ENCODE measurements at places on chromosomes 7 and 10.

DNA sequence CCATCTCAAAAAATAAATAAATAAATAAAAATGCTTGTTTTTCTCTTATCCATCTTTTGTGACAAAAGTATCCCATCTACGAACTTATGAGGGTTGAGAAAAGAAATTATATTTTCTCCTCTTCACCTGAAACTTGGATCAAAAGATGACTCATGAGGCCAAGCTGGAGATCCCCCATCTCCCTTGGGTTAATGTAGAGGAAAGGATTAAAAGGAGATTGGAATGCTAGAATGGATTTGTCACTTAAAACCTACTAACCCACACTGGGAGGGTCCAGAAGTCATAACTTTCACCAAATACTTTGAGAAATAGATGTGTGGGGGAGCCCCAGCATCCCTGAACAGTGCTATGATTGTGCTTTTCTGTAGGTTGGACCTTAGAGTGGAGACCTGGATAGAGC lies 46.3 kb upstream of the PIK3CG start:
- ATAC-seq = no peak

- ATAC-seq = no peak
Measured at GRCh38 chr10:27569946-27570345, 65.8 kb downstream of the RAB18 start.

DNA sequence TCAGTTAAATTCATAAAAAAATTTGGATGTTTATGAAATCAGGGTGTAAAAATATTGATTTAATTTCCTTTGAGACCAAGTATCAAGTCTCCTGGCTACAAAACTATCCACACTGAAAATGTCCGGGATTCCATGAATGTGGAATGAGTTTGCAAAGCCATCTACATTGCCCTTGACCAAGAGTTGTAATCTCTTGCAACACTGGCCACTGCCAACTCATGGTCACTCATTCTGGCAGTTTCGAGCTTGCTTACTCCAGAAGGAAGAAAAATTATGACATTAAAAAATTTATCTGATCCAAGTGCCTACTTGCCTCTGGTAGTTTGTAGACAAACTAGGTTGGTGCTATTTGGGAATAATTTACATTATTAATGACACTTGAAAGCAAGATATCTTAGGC lies 84.2 kb downstream of the NPY start:
- no peak for ATAC-seq

DNA sequence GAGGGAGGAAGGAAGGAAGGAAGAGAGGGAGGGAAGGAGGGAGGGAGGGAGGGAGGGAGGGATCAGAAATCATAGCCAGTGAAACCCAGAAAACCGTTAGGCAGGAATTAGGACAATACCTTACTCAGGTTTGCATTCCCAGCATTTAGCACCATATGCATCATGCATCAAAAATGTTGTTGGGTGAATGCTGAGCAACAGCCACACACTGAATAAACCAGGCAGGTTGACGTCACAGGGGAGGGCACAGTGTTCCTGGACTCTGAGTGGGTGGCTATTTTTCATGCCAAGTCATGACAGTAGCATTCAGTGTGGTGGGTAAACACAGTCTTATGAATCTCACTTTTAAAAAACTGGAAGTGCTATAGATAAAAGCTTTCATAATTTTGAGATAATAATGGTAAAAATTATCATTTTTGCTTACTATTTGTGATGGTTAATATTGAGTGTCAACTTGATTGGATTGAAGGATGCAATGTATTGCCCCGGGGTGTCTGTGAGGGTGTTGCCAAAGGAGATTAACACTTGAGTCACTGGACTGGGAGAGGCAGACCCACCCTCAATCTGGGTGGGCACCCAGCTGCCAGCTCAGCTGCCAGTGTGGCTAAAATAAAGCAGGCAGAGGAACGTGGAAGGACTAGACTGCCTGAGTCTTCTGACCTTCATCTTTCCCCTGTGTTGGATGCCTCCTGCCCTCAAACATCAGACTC lies 199.1 kb upstream of the PRKCQ start:
- ATAC-seq = peak; percentile 94

DNA sequence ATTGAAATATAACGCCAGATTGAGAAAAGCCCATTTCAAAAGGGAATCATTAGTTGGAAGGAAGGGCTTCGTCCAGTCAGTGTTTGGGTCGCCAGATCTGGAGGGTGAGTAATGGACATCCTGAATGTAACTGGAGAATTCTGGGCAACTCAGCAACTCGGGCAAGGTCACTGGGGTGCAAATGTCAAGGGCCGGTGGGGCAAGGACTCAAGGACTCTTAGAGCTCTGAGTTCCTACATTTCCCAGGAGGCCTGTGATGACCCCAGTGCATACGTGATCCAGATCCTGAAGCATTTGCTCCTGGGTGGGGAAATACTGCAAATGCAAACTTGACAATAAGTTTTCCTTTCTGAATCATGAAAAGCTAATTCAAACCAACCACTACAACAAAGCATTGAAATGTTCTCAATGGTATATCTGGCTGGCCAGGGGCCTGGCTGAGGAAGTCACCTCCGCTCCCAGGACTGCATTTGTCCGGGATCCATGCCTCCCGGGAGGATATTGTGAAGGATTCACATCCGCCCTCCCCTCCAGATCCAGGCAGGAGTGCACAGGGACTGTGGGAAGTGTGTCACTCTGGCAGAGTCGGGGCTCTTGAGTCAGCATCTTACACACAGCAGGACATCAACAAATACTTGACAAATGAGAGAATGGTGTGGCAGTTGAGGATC lies 164.0 kb downstream of the FANK1 start:
- ATAC-seq = peak; percentile 2
